Head of caudate nucleus (tissue), 42 donors: ENCODE measurements at places on chromosomes 3 and 15.

GRCh38 chr3:196180346-196180745 is 30.9 kb downstream of the ZDHHC19 start:
- DNase-seq: no peak

GRCh38 chr3:55567615-55568014 is 80.5 kb upstream of the WNT5A start:
- no peak for DNase-seq

DNA sequence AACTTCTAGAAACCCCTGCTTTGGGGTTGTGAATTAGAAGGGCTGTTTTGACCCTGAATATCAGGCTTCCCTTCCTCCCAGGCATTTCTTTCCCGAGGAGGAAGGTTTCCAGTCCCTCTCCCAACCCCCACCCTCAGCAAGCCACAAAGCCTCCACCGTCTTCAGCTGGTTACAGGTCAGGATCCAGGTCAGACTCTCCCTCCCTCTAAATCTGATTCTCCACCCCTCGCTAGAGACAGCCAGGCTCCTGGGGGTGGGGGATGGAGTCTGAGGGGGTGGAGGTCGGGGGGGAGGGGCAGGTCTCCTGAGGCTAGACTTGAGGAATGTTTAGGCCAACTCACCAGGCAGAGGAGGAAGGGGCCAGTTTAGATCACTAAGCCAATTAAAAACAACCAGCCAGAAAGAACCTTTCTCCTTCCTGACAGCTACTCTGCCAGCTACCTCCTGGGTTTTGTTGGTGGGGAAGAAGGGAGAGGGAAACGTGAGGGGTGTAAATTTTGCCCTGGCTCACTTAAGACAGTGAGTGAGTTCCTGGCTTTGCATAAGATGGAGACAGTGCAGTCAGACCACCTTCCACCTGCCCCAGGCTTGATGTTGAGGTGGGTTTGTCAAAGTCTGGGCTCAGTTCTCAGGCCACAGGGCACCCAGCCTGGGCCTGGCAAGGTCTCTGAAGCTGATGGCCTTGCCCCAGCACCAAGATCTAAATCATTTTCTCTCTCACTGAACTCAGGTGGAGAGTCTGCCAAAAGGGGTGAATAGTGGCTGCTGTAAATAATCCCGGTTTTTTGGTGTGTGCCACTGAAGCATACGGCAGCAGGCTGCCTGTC is 19.5 kb downstream of the BMF start:
- DNase-seq: no peak

GRCh38 chr3:42980909-42981308 is 1.8 kb downstream of the GASK1A start:
- no peak for DNase-seq

DNA sequence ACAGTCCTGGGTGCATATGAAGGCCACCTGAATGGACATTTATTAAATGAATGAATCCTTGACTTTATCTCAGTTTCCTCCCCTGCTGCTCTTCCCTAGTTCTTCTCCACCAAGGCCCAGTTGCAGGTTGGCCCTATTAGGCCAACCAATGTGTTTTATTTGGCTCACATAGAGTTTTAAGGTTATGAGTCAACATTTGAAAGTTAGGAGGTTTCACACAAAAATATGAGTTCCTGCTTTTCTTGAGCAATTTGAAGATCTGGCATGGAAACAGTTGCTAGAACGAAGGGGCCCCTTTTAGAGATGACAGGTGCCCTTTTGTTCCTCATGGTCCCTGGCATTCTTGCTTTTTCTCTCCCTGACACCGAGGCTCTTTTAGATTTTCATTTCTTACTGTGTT is 83.0 kb upstream of the PDZRN3 start:
- DNase-seq: no peak

GRCh38 chr3:112415390-112415789 is 82.4 kb downstream of the CD200 start:
- DNase-seq: no peak

- DNase-seq: peak; percentile 78
These were observed 1.3 kb downstream of the GNAT1 start for GRCh38 chr3:50192689-50193141.

GRCh38 chr15:66945842-66946241 is 119.6 kb upstream of the SMAD3 start:
- no peak for DNase-seq

DNA sequence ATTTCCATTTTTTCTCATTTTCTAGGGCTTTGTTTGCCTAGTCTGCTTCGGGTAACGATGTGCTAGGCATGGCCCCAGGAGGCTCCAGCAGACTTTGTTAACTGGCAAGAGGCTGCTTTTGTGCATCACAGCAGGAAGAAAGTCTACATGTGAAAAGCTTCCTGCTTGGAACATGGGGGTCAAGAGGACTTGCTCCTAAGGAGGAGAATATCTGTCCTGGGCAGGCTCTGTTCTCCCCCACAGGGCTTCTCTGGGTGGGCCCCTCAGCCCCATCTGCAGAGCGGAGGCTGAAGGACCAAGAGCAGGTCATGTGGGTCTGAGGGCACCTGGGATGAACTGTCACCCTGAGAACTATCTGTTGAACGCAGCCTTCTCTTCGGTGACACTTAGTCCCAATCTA is 94.7 kb downstream of the CCNL1 start:
- no peak for DNase-seq

DNA sequence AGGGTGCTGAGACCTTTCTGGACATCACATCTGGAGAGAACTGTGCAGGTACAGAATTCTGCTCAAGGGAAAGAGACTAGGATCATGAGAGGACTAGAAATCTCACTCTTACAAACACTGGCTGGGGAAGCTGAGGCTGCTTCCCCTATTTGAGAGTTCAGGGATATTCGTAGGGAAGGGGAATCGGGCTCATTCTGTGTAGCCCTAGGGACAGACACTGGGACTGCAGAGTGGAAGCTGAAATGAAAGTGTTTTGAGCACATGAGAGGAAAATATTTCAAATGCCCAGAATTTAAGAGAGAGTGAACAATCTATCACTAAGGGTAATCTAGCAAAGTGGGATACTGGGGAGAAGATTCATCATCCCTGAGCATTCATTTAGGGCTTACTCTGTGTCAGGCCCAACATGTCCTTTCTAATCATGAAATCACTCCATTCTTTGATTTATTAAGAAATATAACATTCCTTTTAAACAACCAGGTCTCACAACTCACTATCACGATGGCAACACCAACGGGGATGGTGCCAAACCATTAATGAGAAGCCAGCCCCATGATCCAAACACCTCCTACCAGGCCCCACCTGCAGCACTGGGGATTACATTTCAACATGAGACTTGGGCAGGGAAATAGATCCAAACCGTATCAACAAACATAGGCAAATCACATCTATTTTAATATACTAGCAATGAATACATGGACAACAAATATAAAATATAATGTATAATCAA is 63.0 kb downstream of the CPN2 start:
- DNase-seq: no peak

- no peak for DNase-seq
These were observed 21.8 kb downstream of the C3orf18 start for GRCh38 chr3:50545781-50546180.

GRCh38 chr3:17972476-17972875 is 230.0 kb upstream of the TBC1D5 start:
- DNase-seq: no peak

- DNase-seq: no peak
These were observed 3.6 kb upstream of the CD276 start for GRCh38 chr15:73680549-73680948.

- DNase-seq: no peak
These were observed 27.1 kb downstream of the GOLGB1 start for GRCh38 chr3:121722411-121722810.

GRCh38 chr3:58025837-58026569 is 17.8 kb downstream of the FLNB start:
- no peak for DNase-seq

DNA sequence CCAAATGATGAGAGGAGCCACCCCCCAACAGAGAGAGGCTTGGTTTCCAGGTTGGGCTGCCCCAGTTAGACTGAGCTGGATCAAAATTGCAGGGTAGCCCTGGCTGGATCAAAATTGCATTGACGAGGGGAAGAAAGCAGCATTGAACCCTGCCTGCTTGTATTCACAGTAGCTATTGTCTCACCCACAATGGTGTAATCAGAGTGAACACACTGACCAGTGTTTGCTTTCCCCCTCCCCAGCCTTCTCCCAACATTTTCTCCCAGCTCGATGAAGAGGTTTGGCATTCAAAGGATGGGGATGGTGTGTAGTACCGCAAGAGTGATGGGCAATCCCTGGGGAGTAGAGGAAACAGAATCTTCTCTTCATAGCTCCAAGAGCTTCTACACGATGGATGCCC is 223.8 kb downstream of the ADAMTS9 start:
- DNase-seq: peak; percentile 81

GRCh38 chr15:78453447-78453846 is 15.4 kb downstream of the IREB2 start:
- no peak for DNase-seq

- no peak for DNase-seq
These were observed 941 bp upstream of the SLC26A6 start for GRCh38 chr3:48636149-48636655.
